ENCODE measurements at places on chromosomes 16 and 17.

DNA sequence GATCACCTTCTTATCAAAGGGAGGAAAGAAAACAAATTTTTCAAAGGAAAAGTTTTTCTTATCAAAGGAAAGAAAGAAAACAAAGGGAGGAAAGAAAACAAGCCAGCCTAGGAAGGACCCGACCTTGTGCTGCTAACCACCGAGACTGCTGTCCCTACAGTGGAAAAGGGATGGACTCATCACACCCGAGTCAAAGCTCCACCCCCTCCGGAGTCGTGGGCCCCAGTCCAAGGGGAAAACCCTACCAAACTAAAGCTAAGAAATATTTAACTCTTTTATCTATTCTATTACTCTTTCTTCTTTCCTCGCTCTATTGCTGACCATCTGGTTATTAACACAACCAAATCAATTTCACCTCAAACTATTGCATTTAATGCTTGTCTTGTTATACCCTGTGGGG lies 6.1 kb upstream of the ENDOV start:
- DNase-seq, result no peak

DNA sequence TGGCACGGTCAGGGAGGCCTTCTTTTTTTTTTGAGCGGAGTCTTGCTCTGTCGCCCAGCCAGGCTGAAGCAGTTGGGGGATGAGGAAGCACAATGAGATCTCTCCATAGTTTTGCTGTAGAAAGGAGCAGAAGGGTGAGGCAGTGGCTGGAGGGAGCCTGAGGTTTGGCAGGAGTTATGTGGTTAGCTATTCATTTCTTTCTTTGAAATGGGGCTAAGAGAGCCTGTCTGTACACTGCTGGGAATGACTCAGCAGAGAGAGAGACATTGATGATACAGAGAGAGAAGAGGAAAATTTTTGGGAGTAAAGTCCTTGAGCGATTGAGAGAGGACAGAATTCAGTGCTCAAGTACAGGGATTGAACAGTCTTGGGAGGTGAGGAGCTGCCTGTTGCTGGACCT lies 22.1 kb downstream of the NOS2 start:
- DNase-seq, result no peak

DNA sequence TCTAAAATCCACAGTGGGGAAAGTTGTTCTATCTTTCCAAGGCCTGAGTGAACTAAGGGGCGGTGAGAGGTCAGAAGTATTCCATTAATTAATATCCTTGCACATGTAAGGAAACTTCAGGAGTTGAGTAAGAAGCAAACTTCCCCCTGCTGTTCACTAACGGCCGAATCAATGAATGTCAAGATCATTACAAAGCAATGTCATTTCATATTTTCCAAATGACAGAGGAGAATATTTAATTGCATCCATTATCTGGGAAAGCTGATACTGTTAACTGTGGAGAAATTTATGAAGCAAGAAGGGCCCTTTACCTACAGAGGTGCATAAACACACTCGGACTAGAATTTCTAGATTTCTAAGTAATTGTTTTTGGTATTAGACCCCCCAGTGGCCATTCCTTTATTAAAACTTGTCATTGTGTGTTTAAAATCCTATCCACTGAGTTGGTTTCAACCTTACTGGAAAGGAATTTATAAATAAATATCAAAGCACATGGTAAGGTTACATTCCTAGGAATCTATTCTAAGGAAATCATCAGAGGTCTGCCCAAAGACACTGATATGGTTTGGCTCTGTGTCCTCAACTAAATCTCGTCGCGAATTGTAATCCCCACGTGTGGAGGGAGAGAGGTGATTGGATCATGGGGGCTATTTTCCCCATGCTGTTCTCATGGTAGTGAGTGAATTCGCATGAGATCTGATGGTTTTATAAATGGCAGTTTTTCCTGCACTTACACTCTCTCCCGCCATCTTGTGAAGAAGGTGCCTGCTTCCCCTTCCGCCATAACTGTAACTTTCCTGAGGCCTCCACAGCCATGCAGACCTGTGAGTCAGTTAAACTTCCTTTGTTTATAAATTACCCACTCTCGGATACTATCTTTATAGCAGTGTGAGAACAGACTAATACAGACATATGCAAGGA lies 20.4 kb upstream of the SMURF2 start:
- DNase-seq, result no peak

DNA sequence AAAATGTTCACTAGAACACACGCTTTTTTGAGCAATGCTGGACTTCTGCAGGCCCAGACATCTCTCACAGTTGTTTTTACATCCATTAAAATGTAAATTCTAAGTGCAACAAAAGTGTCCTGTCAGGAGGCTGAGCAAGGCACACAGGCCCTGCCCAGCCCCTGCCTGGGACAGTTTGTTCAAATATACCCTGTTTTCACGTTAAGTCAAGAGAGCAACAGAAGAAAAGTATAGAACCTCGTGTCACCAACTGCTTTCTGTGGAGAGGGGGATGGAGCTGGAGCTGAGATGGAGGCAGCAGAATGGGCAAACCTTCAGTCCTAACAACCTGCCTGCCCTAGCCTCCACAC lies 4.3 kb upstream of the HOXB2 start:
- DNase-seq, result no peak

DNA sequence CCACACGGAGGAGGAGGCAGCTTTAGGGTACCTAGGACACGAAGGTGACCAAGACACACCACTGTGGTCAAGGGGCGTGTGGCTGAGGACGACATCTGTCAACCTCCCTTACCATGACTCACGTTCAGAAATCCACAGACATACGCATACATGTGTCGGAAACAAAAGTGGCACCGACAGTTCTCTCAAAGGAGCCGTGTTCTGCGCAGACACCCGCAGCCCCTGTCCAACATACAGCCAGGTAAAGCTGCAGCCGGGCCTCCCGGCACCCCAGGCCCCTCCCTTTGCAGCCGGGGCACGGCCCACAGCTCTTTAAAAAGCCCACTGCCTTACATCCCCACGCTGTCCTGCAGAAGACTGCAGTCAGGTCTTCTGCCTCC lies 40.5 kb upstream of the KLHDC4 start:
- DNase-seq, result no peak

DNA sequence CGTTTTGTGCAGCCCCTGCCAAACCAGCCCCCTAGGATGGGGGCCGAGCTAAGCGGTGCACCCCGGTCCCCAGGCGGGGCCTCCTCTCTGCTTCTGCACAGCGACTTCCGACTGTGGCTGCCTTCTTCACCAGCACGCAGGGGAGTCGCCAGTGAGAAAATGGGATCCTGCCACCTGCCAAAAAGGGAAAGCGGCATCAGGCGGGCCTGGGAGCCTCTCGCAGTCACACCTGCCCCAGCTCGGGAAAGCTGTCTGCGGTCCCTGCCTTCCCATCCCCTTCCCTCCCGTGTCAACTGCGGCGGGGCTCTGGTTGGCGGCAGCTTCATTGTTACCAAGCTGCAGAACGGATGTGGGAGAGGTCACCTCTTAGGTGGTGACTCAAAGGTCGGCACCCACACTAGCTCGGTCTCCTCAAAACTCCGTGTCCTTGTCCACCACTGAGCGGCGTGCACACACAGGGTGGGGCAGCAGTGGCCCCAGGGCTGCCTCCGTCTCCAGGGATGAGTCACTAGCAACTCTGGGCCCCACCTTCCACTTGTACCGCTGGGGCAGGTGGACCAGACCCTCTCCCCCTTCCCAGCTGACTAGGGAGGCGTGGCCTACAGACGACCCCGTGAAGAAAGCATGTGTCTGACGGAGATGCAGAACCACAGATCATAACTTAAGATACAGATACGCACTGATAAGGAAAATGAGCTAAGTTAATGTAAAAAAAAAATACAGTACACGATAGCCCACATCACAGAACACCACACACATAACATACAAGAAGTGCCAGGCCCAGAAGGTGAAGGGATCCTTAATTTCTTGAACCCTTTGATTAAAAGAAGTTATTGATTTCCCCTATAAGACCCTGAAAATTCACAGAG lies 1.5 kb upstream of the PCYT2 start:
- DNase-seq, result no peak

DNA sequence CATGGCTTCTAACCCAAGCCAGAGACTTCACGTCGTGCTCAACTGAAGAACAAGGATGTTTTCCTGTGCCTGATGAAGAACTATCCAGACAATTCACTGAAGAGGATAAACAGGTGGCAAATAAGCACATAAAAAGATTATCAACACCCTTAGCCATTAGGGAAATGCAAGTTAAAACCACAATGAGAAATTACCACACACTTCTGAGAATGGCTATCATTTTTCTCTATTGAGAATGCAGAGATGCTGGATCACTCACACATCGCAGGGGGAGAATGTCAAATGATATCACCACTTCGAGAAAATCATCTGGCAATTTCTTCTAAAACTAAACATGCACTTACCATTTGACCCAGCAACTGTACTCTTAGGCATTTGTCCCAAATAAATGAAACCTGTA lies 162.8 kb downstream of the IRX3 start:
- no peak for DNase-seq

- no peak for DNase-seq
Observed at GRCh38 chr17:73758245-73758644, 114.0 kb upstream of the SDK2 start.

GRCh38 chr16:59238246-59238645 lies 504.1 kb upstream of the GOT2 start:
- no peak for DNase-seq

DNA sequence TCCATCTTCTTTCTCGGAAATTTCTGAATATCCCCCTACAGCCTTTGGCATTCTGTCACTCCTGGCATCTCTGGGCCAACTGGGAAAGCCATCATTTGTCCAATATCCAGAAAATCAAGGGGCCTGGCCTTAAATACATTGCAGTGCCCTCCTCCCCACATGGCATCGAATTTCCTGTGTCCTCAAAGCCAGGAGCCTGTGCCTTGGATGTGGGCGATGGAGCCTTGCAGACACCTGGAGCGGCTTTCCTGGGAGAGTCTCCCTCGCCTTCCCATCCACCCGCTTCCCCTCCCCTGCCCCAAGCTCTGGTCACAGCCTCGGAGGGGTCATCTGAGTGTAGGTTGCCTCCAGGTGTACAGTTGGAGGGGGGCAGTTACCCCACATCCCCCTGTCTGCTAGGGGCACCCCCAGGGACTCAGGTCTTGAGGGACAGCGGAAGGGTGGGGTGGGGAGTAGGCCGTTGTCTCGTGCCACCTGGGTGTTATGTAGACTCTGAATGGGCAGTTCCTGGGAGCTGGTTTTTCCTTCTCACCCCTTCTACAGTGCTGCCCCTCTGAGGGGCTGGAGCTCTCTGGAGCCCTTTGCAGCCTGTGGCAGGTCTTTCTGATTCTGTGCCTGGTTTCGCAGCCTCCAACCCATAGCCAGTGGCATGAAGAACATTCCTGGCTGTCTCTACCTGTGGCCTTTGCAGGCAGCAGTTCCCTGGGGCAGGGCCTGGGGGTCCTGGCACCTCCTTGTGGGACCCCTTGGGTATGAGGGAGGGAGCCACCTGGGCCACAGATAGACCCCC lies 239.8 kb downstream of the SEC14L1 start:
- no peak for DNase-seq

DNA sequence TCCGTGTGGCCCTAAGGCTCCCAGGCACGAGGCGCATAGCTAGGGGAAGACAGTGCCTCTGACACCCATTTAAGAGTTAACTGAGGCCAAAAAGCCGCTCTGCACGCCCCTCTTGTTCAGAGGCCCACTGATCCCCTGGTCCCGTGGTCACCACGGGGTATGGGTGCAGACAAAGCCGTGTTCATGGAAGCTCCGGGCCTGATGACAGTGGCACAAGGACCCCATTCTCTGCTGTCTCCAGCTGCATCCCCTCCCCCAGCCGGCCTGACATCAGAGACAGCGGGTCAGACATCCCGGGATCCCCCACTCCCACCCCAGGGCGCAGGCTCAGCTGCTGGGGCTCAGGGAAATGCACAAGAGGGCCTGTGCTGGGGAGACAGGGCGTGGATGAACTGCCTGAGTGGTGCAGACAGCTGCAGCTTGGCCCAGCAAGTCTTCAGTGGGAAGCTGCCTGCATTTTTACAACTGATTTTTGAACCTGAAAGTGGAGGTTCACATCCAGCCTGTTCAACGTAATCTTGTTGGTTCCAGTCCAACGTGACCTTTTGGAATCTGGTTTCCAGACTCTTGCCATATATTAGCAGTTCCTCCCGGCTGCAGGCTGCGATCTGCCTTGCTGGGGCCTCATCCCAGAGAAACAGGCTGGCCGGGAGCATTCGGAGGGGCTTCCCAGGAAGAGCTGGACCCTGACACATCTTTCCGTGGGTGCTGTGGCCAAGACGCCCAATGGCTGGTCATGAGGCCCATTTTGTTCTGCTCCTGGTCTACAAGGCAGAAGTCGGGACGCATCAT lies 9.7 kb upstream of the BAHCC1 start:
- DNase-seq, result no peak

- DNase-seq, result no peak
Observed at GRCh38 chr17:56011406-56012131, 141.7 kb upstream of the ANKFN1 start.

DNA sequence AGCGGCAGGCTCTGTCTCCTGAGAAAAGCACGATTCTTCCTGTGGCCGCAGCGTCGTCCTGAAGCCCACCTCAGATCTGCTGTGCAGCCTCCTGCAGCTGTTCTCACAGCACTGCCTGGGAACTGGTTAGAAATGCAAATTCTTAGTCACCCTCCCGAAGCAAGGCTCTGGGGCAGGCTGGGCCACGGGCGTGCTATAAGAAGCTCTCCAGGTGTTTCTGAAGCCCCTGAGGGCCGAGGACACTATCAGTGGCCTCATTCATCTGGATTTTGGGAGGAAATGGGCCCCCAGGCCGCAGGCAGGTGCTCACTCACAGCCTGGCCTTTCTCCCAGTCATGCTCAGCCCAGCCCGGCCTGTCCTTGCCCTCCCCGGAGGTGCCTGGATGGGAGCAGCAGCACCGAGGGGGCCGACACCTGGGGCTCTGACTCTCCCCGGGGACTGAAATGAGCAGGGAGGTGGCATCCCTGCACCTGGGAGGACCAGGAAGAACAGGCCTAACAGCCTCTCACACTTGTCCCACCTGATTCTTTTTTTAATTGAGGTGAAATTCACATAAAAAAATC lies 10.4 kb upstream of the NLRC3 start:
- no peak for DNase-seq

GRCh38 chr17:70750983-70751382 lies 581.7 kb downstream of the KCNJ2 start:
- DNase-seq, result no peak

DNA sequence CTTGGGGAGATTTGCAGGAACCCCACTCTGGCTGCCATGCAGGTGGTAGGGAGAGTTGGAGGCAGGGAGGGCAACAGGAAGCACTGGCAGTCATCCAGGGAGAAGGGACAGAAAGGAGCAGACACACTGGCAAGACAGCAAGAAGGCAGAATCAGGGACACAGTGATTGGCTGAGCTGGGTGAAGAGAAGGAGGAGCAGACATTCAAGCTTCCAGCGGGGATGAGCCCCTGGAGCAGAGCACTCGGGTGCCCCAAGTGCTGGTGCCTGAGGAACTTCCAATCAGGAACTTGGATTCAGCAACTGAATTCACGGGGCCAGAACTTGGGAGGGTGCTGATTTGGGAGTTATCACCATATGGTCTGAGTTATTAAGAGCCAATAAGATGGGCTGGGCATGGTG lies 6.3 kb upstream of the ITGA3 start:
- no peak for DNase-seq

Data from Panc1 (cell line).